ENCODE measurements at places on chromosomes 1 and 21. TPM values are rescaled to one million over a fixed set of nuclear protein-coding genes. Genes with fewer than 3 reads are reported as not detected.

DNA sequence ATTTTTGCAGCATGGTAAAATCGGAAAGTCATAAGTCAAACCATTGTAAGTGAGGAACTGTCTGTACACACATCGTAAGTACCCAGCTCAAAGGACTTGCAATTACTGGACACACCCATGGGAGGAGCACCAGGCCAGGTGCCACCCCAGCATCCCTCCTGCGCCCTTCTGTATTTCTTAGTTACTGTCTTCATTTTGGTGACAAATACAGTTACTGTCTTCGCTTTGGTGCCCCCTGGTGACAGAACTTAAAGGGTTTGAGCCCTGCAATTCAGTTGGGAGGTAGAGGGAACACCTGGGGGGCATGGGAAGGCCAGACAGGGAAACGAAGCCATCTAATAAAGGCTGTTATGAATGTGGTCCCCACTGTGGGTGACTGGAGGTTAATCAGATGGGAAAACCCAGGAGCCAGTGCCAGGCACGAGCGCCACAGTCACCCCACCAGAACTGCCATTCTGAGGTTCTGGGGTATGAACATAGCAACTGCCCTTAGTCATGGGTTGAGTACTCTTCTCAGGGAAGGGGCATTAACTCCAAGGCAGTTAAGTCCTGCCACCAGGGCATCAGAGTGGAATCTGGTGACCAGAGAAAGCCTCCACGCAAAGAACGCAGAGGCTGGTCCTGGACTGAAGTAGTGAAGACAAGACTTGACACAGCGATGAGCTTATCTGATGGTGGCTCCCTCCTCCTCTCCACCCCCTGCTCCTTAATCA lies 612.9 kb downstream of the PTPRU start:
- DNase-seq: no peak

DNA sequence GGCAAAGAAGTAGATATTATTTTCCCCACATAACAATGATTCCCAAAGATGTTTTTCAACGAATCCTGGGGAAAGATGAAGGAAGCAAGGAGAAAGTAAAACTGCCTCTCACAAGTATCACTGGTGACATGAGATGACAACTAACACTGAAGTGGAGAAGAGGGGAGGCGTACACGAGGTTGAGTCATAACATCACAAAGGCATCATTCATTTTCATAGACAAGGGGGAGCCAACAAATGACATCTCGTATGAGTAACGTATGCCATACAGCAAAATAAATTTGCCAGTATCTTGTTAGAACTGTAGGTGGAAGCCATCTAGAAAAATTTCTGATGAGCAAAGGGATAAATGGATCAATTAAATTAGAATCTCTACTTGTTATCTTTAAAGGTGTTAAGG lies 56.6 kb downstream of the ATP1B1 start:
- DNase-seq: no peak

GRCh38 chr21:35319684-35320283 lies 270.7 kb upstream of the RUNX1 start:
- no peak for DNase-seq

GRCh38 chr1:173206816-173207568 lies at the start of gene TNFSF4:
Gene TNFSF4 (minus strand): TSS chr1:173207331. CDS start chr1:173207176, 155 bp downstream.
- DNase-seq: peak; percentile 38

CCDC30 gene
- polyA plus RNA-seq: 2.5 TPM

GRCh38 chr21:8993284-8993942 lies 1528.0 kb upstream of the TPTE start:
- no peak for DNase-seq

SEC22B gene
- polyA plus RNA-seq: 18.3 TPM

DNA sequence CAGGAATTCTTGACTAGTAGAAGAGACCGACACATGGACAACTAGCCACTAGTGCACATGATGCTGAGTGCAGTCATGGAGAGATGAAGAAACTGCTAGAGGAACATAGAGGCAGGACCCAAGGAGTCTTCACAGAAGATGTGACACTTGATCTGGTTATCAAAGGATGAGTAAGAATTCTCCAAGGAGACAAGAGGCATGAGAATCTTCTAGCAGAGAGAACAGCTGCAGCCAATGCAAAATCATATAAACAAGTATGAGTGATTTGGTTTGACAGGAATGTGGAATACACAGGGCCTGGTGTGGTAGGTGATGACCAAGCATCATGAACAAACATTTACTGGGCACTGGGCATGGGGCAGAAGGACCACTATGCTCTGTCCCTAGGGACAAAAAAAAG lies 140.9 kb upstream of the CTTNBP2NL start:
- DNase-seq: no peak

USP33 gene
- 37.8 TPM for polyA plus RNA-seq

DNA sequence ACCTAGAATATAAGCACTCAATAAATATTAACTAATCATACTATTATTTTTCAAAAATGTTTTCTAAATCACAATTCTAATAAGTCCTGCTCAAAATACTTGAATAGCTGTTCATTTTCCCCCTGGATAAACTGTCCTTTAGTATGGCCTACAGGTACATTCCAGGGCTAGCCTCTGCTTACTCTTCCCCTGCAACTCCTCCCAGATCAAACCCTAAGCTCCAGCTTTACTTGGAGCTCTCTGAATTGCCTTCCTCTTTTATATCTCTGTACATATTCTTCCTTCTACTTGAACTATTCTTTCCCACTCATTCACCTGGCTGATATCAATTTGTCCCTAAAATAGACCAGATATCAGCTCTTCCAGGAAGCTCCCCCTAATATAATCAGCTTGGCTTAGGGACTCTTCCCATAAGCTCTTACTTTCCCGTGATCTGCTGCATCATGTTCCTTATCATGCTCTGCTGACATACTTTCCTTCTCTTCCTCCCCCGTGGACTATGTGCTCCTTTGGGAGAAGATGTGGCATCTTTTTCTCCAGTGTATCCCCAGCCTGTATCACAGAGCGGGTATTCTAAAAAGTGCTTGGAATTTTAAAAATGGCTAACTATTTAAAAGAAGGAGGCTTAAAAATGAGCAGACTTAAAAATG lies 43.1 kb upstream of the PIGC start:
- no peak for DNase-seq

CPT2 gene
- polyA plus RNA-seq: 12.9 TPM

- peak; percentile 56 for DNase-seq
These were observed 367.7 kb upstream of the NEGR1 start for GRCh38 chr1:72649991-72650390.

DNA sequence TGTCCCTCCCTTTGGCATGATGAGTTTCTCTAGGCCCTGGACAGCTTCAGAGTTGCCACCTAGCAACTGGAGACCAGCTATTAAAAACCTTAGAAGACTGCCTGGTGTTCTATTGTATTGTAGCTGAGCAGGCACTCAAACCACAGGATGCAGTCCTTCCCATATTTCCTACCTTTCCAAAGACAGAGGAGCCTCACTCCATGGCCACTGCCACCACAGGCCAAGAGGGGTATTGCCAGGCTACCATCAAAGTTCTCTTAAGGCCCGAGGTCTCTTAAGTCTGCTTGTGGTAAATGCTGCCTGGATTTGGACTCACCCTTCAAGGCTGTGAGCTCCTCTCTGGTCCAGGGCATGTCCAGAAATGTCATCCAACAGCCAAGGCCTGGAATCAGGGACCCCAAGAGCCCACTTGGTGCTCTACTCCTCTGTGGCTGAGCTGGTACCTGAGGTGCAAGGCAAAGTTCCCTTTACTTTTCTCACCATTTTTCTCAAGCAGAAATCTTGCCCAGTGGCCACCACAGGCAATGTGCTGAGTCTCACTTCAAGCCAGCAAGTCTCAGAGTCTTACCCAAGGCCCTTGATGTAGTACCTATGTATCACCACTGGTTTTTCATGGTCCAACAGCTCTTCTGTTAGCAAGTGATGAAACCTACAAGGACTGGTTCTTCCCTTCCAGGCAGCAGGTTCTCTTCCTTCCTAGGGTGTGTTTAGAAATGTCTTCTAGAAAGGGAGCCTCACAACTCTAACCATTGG lies 269.4 kb downstream of the AMY1C start:
- DNase-seq: no peak

All from hindlimb muscle (tissue), 1 donor.